ENCODE measurements at places on chromosomes 3 and 15.

DNA sequence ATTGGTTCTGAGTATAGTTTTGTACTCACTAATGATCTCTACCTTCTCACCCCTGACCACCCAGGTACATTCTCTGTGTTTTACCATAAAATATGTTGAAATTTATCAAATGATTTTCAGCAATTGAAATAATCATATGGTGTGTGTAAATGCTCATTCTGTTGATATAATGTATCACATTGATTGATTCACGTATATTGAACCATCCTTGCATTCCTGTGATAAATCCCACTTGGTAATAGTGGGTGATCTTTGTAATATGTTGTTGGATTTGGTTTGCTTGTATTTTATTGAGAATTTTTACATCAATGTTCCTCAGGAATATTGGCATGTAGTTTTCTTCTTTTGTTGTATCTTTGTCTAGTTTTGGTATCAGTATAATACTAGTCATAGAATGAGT, 1497.6 kb downstream of the OTOL1 start:
- DNase-seq: no peak

DNA sequence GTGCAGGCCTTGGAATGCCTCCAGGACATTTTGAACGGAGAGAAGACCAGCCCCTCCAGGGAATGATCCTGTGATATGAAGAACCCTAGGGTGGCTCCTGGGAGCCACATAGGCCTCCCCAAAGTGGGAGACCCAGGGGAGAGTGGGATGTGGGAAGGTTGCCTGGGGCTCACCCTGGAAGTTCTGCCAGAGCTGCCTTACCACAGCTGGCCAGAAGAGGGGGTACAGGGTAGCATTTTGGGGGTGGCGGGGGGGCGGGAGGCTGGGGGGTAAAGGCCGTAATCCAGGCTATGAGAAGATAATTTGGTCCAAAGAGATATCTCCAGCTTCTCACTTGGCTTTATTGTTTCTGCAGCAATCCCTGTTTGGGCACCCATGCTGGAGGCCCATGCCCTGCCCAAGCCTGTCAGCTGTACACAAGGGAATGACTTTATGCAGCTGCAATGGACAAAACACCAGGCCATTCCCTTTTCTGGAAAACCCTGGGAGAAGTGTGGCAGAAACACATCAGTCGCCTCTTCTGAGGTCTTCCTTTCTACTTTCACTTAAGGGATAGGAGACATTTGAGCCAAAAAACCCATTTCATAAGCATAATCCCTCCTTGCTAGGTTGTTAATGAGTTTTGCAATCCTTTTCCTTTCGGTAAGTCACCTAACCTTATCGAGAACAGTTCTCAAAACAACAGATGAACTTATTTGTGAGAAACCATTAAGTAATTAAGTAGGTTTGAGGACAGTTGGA, 11.0 kb upstream of the MUSTN1 start:
- peak; percentile 57 for DNase-seq

- no peak for DNase-seq
Observed at GRCh38 chr3:197949191-197949777, 706 bp upstream of the RPL35A start.

DNA sequence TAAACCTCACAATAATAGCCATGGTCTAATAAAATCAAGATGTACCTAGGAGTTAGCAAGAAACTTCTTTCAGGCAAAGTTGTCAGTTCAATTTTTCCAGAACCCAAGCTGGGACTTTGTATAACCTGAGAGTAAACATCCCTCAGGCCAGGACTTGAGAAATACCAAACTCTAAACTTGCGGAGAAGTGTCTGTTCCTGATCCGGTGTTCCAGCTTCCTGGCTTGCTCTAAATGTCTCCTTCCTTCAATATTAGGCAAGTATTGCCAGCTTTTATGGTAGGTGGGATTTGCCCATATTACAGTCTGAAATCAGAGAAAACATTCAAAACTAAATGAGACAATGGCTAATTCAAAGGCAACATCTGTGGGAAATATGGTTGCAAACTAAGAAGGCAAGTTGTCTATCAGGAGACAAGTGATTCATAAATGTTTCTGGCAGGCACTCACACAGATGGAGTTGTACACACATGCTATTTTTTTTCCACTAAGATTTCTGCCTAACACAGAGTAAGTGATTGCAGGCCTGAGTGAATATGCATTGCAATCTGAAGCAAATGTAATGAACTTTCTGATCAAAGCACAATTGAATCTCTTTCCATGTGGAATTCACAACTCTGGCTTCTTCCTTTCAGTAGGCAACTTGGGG, 88.3 kb upstream of the COL8A1 start:
- DNase-seq: no peak

DNA sequence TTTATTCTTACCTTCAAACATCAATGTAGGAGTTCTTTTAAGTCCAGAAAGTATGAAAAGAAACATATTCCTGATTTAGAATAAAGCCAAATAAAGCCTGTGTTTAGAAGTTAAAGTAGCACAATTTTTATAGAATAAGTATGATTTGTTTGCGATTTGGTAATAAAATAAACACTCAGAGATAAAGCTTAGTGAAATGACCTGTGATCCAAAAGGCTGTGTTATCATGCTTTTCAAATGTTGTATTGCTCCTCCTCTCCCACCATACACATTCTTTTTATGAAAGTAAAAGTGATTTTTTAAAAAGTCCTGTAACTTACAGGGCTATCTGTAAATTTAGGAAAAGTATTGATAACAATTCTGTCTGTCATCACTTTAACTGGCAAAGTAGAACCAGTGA, 138.6 kb upstream of the CGNL1 start:
- no peak for DNase-seq

- no peak for DNase-seq
Observed at GRCh38 chr15:42915654-42916315, 4.8 kb downstream of the TTBK2 start.

DNA sequence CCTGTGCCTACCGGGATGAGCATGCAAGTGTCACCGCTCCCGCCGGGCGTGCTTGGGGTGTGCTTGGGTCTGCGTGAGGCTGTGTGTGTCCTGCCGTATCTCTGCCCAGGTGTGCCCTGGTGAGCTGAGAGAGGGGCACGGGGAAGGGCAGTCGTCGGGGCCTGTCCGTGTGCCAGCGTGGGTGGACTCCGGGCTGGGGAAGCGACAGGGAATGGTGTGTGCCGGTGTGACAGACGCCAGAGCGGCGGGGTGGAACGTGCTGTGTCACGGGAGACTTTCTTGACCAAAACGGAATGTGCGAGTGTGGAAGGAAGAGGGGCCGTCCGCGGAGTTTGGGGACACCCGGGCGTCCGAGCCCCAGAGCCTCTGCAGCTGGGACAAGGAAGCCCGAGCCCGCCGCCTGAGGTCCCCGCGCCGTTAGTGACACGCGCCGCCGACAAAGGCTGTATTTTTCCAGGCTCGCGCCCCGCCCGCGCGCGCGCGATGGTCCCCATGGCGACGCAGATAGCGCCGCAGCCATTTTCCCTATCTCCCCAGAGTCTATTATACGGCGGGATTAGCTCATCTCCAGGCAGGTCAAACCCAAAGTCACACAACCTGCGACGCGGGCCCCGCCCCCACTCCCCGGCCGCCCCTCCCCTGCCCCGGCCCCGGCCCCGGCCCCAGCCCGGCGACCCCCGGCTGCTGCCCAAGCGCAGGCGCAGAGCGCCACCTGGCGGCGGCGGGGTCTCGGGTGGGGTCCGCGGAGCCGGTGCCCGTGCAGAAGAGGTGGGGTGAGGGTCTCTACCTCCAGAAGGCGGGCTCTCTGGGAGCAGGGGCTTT, 4.5 kb upstream of the GATA2 start:
- peak; percentile 80 for DNase-seq

- DNase-seq: no peak
Observed at GRCh38 chr15:26893351-26894065, 26.6 kb downstream of the GABRA5 start.

GRCh38 chr3:160685144-160685766, 8.3 kb downstream of the ARL14 start:
- no peak for DNase-seq
